ENCODE measurements at places on chromosomes 5 and 9. TPM values are rescaled to one million over a fixed set of nuclear protein-coding genes. Genes with fewer than 3 reads are reported as not detected.
A peak's percentile ranks its signal among the peaks of the same experiment; 100 is the strongest.

DNA sequence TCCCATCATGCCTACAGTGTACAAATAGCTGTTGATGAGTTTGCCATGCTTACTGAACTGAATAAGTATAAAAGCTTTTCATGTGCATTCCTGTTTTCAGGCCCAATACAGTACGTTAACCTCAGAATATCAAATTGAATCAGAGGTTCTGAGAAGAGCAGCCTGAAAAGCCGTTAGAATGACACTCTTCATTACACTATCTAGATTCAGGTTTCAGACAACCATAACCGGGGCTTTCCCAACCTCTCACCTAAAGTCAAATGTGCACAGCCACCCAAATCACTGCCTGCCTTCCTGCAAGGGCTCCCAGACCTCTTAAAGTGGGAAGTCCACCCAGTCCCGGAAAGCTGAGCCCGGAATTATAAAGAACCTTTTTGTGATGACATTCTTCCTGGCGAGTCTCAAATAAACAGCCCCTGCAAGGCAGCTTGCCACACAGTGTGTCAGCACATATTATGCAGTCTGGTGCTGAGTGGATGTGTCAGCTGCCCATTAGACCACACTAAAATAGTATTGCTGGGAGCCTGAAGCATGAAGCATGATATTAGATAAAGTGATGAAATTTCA is 245.8 kb downstream of the TLE4 start:
- peak; percentile 5 for DNase-seq

- no peak for DNase-seq
Observed at GRCh38 chr9:7899753-7900152, 100.2 kb upstream of the DMAC1 start.

The IER5L gene
- 5.2 TPM for total RNA-seq

DNA sequence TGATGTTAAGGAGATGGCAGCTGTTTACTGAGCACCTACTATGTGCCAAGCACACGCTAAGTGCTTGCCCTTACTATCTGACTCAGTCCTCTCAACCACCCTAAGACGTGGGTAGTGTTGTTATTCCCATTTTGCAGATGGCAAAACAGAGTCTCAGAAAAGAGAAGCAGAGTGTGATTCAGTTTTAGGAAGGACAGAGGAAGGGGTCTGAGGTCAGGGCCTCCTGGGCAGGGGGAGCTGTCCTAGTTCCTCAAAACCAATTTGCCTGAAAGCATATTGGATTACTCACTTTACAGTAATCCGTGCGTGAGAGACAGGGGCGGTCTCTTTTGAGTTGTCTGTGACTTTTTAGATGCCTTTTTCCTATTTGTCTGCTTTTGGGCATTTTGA is 23.2 kb downstream of the DNM1 start:
- DNase-seq: no peak

DNA sequence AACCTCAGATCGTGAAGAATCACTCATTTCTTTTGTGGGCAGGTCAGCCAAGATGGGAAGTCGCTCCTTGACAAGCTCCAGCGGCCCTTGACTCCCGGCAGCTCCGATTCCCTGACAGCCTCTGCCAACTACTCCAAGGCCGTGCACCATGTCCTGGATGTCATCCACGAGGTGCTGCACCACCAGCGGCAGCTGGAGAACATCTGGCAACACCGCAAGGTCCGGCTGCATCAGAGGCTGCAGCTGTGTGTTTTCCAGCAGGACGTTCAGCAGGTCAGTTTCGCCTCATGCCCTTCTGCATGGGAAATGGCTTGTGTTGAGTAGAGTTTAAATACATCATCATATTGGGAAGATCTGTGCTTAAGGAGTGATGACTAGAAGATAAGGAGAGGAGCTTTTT is 173.3 kb downstream of the TRIO start:
- no peak for DNase-seq

GRCh38 chr5:83839788-83840187 is 119.1 kb upstream of the HAPLN1 start:
- no peak for DNase-seq

The STPG3 gene
- total RNA-seq: not detected

DNA sequence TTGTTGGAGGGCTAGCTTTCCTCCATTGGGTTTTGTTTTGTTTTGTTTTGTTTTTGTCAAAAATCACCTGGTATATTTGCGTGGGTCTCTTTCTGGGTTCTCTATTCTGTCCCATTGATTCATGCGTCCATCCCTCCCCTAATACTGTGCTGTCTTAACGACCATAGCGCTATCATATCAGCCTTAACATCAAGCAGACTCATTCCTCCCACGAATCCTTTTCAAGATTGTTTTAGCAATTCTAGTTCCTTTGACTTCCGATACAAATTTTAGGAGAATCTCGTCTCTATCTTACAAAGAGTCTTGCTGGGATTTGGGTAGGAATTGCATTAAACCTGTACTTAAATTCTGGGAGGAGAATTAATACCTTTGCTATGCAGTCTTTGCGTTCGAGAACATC is 31.1 kb upstream of the RNF130 start:
- DNase-seq: no peak

All from endothelial cell (in vitro differentiated cells).